ENCODE measurements at places on chromosomes 16 and 17.

GRCh38 chr16:3587547-3588110 is 10.4 kb upstream of the NLRC3 start:
- DNase-seq = no peak

- no peak for DNase-seq
Measured at GRCh38 chr16:57473906-57474305, 11.4 kb downstream of the POLR2C start.

DNA sequence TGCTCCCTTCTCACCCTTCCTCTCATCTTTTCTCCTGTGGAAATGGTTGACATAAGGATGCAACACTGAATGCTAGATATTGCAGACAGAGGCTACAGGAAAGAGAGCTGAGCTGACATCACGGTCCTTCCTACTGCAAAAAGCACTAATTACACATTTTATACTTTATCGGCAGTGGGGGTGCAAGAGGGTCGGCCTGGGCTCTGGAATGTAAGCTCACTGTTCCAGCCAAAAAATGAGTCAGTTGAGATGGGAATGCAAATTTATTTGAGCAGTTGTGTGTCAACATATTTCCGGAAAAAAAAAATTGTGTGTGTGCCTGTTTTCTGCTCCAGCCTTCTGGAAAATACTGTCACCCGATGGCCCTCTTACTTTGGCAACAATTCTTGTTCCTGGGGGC is 14.1 kb upstream of the MRTFB start:
- DNase-seq = no peak

DNA sequence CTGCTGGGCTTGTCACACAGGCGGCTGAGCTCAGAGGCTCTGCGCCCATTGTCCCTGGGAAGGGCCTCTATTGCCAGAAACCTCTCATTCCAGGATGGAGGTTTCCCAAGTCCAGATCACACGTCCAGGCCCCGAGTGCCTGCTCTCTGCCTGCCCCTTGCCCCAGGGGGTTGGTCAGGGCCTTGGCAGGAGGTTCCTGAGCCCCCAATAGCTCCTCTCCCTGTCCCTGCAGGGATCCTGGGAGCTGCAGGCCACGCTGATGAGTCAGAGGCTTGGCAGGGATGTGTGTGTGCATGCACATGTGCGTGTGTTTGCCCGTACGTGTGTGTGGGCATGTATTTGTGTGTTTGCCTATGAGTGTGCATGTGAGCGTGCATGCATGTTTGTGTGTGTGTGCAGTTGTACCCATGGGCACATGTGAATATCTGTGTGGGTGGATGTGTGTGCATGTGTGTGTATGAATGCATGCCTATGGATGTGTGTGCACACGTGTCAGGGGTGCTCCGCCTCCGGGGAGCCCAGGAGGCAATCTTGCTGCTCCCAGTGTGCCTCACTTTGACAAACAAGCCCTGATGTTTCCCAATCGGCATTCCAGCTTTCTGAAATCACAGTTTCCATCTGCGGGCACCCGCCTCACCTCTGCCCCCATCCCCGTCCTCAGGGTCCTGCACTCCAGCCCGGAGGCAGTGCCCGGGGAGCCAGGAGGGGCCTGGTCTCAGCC is 98.4 kb upstream of the GSE1 start:
- DNase-seq = no peak

- DNase-seq = no peak
Measured at GRCh38 chr17:2844416-2844815, 48.2 kb downstream of the RAP1GAP2 start.

- no peak for DNase-seq
Measured at GRCh38 chr17:37041932-37042331, 93.2 kb downstream of the AATF start.

GRCh38 chr17:68033636-68034451 is 1.7 kb upstream of the KPNA2 start:
- DNase-seq = no peak

DNA sequence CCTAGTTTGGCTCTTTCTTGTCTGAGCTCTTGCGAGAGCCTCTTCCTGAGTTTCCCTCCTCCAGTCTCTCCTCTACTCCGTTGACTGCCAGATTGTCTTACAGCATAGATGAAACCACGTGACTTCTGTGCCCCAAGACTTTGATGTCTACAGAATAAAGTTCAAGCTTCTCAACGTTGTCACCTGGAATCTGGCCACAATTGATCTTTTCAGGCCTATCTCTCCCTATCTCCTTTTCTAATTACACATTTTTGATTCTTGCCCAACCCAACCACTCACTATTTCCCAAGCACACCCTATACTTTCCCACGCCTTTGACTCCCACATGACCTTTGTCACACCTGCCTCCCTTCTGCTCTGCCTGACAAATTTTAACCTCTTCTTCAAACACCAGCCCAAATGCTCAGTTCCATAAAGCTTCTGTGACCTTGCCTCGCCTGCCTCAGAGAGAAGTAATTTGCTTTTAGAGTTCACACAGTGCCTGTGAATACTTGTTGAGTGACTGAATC is 52.4 kb upstream of the PMFBP1 start:
- DNase-seq = no peak

- peak; percentile 59 for DNase-seq
Measured at GRCh38 chr17:63826468-63827001, 696 bp upstream of the PSMC5 start.

- DNase-seq = no peak
Measured at GRCh38 chr16:23072084-23072599, 77.1 kb downstream of the USP31 start.

- no peak for DNase-seq
Measured at GRCh38 chr16:30095166-30096078, 591 bp downstream of the YPEL3 start.

- peak; percentile 84 for DNase-seq
Measured at GRCh38 chr16:85296859-85297660, 184.8 kb upstream of the CIBAR2 start.

DNA sequence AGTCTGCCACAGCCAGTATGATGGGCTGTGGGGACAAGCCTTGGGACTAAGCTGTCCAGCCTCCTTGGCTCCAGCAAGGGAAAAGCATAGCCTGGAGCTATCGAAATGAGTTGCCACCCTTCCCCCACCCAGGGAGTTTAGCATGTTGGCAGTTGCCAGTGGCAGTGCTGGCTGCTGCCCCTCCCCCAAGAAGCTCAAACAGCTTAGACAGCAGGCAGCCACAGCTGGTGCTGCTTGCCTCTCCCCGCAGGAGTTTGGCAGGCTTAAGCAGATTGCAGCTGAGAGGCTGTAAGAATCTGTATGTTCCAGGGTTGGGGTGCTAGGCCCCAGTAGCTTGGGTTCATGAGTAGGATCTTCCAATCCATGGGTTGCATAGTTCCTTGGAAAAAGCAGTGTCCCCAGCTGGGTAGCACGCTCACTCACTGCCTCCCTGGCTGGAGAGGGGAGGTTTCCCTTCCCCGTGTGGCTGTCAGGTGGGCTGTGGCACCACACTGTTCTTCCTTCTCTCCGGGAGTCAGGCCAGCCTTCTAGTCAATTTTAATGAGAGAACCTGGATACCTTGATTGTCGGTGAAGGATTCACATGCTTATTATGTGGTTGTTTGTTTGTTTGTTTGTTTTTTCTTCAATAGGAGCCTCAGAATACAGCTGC is 506.1 kb downstream of the CDH11 start:
- DNase-seq = no peak

DNA sequence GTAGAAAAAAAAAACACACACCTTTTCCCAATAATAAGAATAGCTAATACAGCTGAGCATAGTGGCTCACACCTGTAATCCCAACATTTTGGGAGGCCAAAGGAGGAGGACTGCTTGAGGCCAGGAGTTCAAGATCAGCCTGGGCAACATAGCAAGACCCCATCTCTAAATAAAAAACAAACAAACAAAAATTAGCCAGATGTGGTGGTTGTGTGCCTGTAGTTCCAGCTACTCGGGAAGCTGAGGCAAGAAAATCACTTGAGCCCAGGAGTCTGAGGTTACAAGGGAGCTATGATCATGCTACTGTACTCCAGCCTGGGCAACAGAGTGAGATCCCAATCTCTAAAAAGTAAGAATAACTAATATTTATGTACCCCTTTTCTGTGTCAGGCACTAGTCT is 42.8 kb upstream of the GFOD2 start:
- no peak for DNase-seq

- DNase-seq = no peak
Measured at GRCh38 chr17:48153691-48154358, 46.3 kb downstream of the SNX11 start.

- peak; percentile 90 for DNase-seq
Measured at GRCh38 chr17:42677921-42678781, 1.4 kb upstream of the PLEKHH3 start.

- DNase-seq = no peak
Measured at GRCh38 chr16:27650073-27650701, 100.2 kb downstream of the KATNIP start.

GRCh38 chr17:18248300-18248731 is 10.2 kb downstream of the FLII start:
- DNase-seq = peak; percentile 76

GRCh38 chr17:57110579-57111325 is 25.7 kb downstream of the AKAP1 start:
- DNase-seq = no peak

GRCh38 chr16:23859713-23860269 is 24.0 kb downstream of the PRKCB start:
- DNase-seq = no peak

GRCh38 chr16:17776465-17776864 is 305.7 kb upstream of the XYLT1 start:
- no peak for DNase-seq

DNA sequence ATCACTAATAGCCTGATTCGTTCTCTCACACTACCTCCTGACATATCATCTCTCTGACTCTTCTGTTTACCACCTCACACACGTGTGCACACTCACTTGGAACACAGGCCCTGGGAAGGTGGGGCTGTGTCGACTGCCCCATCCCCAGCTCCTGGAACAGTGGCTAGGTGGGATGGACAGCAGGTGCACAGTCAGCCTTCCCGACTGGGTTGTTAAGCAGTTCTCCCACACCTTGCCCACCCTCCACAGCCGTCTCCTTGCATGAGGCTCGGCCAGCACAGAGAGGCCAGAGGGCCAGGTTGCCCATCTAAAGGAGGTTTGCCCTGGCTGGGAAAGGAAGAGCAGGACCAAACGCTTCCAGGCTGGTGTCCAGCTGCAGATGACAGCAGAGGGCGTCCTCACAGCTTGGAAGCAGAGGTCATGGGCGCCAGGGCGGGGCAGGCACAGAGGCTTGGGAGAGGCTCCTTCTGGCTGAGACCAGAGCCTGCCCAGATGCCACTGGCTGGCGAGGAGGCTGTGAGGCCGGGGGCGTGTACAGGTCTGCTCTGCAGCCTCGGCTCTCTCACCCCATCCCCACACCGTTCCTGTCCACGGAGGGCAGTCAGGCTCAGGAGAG is 92.8 kb downstream of the AMFR start:
- DNase-seq = no peak

DNA sequence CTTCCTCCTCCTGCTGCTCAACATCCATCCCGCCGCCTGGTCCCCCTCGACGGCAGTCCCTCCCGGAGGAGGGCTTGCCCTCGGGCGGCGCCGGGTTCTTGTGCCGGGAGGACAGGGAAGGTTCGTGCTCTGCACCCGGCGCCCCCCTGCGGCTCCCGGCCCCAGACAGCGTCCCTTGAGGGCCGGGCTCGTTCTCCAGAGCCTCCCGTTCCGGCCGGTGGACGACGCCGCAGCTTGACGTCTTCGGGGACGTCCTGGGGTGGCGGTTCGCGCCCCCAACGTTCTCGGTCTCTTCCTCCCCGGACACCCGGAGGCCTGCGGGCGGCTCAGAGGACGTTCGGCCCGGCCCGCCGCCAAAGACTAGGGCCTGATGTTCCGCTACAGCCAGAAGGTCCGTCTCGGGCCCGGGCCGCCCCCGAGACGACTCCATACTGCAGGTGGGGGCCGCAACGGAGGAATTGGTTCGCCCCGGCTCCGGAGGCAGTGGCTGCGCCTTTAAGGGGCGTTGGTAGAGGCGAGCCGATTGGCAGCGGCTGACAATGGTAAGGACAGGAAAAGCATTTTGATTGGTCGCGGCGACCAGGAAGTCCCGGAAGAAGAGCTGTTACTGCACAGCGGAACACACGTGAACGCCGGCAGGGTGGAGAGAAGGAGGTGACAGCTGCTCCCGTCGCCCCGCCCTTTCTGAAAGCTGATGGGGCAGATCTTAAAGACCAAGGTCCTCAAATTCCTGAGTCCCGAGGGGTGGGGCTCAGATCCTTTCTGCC is at the start of gene BORCS6:
TSS of gene BORCS6 (minus strand) at position 470 of the 767 bp plus-strand sequence. CDS start at position 430, 40 bp downstream.
- peak; percentile 92 for DNase-seq

- DNase-seq = no peak
Measured at GRCh38 chr16:47310792-47311211, 150.1 kb downstream of the ITFG1 start.

- DNase-seq = no peak
Measured at GRCh38 chr17:26774291-26775218, 519.4 kb upstream of the WSB1 start.

GRCh38 chr17:76500747-76501017 is 541 bp downstream of the RHBDF2 start:
- DNase-seq = no peak

DNA sequence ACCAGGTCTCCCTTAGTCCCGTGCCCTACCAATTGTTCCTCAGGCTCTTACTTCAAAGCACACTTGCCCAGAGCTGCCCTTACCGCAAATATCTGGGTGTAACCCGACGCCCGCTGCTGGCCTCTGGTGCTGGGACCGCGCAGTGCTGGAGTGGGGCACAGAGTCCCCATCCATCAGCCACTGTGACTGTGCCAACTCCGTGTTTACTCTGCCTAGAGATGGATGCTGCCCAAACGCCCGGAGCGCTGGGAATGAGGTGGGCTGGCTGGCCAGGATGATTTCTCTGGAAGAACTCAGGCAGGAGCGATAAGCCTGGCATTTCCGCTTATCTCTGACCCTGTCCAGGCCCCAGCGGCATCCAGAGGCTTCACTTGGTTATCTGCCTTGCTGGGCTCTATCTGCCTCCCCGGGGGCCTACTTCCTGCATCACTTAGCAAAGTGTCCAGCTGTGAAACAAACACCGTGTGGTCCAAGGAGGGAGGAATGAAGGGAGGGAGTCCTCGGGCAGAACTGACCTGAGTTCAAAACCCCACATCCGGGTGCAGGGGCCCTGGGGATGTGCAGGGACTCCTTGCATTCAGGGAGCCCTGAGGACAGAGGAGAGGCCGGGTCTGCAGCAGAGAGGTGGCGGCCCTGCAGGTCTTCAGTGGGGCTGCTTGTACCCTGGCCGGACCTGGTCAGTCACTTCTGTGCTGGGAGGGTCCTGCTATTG is 9.4 kb upstream of the MYLK3 start:
- DNase-seq = no peak

DNA sequence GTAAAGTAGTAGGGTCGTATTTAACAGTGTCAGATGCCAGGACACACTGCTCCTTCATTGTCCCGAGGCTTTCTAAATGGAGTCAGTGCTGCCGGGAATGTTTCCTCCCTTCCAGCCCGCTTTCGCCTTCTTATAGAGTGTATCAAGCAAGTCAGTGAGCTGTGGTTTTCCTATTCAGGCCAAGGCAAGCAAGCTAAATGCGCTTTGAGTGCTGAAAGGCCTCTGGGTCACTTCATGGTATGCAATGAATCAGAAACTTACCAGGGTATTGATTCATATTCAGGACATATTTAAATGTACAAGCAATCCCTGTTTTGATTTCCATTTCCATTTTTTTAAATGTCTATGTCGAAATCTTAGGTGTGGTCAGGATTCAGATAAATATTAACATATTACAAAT is 327.9 kb upstream of the SOX9 start:
- no peak for DNase-seq

- no peak for DNase-seq
Measured at GRCh38 chr17:66491213-66491612, 188.8 kb downstream of the PRKCA start.

- no peak for DNase-seq
Measured at GRCh38 chr17:8481089-8481488, 45.4 kb downstream of the NDEL1 start.

All from activated CD8-positive, alpha-beta memory T cell treated with anti-CD3 and anti-CD28 coated beads, Interleukin-2, amount 50 U/mL, for 48 hours (primary cell).